ENCODE measurements at places on chromosomes 5 and 9.

GRCh38 chr9:7892975-7893374 is 93.4 kb upstream of the DMAC1 start:
- DNase-seq = no peak

DNA sequence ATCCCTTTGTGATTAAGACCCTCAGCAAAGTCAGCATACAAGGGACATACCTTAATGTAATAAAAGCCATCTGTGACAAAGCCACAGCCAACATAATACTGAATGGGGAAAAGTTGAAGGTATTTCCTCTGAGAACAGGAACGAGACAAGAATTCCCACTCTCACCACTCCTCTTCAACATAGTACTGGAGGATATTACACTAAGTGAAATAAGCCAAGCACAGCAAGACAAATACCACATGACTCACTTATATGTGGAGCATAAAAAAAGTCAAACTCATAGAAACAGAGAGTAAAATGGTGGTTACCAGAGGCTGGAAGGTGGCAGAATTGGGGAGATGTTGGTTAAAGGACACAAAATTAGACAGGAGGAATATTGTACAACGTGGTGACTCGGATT is 118.1 kb upstream of the NFIL3 start:
- DNase-seq = no peak

DNA sequence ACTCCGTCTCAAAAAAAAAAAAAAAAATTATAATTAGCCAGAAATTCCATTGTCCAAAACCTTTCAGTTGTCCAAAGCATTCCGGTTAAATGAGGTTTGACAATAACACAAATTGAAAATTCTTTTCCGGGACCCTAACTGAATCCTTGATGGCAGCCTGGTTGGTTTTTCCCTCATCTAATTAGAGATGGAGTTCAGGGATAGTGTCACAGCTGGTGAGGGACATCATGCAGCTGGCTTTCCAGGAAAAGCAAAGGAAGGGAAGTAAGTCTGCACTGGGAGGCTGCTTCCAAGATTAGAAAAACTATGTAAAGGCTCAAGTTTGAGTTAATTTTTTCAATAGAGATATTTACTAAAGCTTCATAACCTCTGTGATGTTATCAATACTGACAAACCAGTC is 195.4 kb downstream of the ADAMTS12 start:
- no peak for DNase-seq

DNA sequence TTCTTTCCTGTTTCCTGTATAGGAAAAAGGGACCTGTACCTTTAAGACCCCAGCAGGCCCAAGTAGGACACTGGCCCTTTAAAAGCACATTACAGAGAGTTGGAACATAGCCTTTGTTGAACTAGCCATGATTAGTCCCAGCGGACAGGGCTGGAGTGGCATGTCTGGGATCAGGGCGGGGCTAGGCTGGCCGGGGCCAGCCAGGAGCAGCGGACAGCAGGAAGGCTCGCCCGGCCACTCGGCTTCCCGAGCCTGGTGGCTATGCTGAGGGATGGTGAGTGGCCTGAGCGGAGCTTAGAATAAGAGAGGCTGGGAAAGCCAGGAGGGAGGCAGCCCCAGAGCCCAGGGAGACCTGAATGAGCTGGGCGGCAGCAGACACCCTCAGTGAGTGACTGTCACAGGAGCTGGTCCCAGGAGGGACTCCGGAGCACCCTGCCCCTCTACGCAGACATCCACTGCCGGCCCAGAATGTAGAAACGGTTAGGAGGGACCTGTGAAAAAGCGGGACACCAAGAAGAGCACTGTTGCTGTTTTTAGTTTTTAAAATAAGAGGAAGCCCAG is 92.1 kb downstream of the DAB2IP start:
- no peak for DNase-seq

- no peak for DNase-seq
These were observed 4.1 kb downstream of the RPL7A start for GRCh38 chr9:133351908-133352634.

GRCh38 chr5:171310212-171310818 is 1.3 kb downstream of the TLX3 start:
- no peak for DNase-seq

DNA sequence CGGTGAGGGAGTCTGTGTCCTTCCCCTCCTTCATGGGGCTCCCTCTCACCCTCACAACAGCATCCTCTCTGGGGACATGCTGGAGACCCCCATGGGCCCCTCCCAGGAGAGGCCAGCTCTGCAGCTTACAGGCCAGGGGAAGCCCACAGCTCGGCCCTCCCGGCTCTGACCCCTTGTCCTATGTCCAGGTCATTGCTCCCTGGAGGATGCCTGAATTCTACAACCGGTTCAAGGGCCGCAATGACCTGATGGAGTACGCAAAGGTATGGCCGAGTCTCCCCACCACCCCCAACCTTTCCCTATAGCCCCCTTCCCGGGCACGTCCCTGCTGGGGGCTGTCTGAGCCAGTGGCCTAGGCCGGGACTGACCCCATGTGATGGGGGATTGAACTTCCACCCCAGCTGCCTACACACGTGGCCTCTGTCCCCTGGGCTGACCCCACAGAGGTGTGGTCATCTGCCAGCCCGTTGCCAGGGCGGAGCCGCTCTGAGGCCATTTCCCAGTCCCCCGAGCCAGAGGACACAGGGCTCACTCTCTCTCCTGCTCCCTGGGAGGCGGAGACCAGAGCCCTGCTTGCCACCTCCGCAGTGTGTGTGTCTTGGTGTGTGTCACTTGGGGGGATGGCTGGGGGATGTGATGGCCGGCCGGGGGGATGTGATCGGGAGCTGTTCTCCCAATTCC is 21.9 kb downstream of the ASS1 start:
- DNase-seq = no peak

DNA sequence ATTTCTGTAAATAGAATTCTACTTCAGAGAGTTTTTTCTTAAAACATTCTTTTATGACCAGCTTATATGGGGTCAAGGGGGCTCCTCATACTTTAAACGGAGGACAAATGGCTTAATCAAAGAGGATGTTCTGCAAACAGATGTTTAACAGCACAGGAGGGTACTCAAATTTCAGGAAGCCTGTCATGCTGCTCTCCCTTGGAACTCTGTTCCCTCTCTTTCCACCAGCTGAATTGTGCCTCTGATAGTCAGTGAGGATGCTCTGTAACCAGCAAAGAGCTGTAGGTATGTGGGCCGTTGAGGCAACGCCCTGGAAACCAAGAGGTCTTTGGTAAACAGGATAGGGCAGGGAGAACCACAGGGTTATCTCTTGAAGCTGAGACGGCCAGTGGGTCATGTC is 161.1 kb downstream of the C5orf15 start:
- DNase-seq = no peak

- no peak for DNase-seq
These were observed at the start of gene DAPK1 for GRCh38 chr9:87497604-87498045. Gene DAPK1, plus strand, starts transcription at chr9:87497867. Its CDS starts 1,211 bp downstream, at chr9:87499078.

DNA sequence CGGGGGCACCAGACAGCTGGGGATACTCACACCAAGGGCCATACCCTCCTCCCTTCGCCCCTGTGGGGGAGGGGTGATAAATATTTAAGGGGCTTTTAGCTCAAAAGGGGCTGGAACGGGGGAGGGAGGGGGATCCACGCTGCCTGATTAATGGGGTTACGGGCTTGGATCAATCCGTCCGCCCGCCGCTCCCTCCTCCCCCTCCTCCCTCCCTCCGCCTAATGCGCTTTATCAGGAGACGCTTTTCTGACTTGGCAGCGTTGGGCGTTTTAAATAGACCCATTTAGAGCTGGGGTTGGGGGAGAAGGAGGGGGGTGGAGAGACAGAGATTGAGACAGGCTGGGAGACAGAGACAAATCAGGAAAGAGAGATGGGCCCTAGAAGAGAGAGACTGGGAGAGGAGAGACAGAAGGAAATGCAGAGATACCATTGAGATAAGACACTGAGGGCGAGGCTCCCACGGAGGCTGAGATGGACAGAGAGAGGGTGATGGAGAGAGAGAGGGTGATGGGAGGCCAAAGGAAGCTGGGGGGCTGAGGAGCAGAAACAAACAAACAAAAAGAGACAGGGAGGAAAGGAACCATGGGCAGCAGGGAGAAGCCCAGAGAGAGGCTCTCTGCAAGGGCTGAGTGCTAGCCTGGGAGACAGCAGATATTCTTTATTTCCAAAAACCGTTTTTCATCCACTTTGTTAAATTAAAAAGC is 10.3 kb downstream of the CNTFR start:
- DNase-seq = no peak

GRCh38 chr9:120463765-120464164 is 116.2 kb downstream of the CDK5RAP2 start:
- no peak for DNase-seq

DNA sequence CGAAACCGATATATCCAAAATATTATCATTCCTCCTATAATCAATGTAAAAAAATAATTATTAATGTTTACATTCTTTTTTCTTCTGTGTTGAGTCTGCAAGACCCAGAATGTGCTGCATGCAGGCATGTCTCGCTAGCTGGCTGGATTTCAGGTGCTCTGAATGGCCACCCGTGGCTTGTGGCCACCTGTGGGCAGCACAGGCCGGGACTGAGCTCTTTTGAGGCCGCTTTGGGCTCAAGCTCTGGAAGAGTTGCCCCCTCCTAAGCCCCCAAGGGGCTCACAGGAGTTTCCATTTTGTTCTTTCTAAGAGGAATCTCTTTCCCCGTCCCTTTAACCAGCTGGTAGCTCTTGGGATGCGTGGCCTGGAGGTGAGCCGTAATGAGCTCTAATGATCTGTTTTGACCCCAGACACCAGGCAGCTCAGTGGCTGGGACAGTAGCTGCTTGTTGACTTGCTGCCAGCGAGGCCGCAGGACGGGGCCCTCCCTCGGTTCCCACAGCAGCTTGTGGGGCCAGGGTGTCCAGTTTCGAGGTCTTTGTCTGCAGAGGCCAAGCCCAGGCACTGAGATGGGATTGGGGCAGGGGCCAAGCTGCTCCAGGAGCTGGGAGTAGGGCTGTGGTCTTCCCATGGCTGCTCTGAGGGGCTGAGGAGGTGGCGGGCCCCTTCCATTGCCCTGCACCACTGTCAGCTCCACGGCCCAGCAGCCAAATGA is 20.8 kb downstream of the ASS1 start:
- DNase-seq = no peak

GRCh38 chr9:129939431-129939830 is 103.6 kb downstream of the FNBP1 start:
- no peak for DNase-seq

DNA sequence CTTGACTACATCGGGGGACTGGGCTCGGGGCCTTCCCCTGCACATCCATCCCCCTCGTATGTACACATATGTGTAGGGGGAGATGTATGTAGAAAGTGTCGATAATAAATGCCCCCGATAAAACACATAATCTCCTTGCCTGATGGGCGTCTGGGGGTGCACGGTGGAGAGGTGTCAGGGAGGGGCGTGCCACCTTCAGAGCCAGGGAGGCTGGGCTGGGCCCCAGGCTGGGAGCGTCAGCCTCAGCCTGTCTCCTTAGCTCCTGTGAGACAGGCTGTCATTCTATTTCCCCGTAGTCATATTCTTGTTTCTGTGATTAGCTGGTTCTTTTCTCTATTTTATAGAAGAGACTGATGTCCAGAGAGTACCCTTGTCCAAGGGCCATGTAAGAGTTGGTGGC is 4.7 kb upstream of the RXRA start:
- no peak for DNase-seq

GRCh38 chr5:41093803-41094202 is 22.7 kb upstream of the MROH2B start:
- no peak for DNase-seq

GRCh38 chr9:962023-962422 is 14.4 kb upstream of the DMRT3 start:
- no peak for DNase-seq

GRCh38 chr5:58484505-58484904 is 6.7 kb upstream of the GAPT start:
- no peak for DNase-seq

DNA sequence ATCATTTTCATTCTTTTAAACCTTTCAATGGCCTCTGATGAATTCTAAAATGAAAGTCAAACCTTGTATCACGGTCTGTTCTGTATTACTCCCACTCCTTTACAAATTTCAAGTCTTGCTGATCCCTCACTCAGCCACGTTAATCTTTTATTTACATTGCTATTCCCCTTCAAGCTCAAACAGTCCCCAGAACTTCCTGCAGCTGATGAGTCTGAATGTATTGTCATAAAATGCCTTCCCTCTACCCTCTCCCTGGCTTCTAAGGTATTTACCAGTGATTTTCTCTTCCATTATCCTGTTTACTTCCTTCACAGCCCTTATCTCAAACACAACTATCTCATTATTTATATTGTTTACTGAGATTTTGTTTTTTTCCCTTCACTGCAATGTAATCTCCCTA is 562.3 kb upstream of the C9orf72 start:
- no peak for DNase-seq

DNA sequence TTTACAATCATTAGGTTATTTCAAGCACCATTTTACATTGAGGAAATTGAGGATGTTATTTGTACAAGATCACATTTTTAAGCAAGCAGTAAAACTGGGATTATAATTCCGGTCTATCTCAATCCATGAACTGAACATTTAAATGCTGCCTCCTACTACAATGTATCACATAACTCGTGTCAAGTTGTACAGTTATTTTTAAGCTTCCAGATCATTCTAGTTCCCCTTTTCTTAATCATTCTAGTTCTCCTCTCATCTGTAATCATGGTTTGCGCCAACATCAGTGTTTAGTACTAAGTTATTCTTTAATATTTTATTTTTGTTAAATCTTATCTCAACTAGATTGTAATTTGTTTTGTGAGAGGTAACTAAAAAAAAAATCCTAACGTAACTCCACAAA is 2.4 kb upstream of the UHRF2 start:
- DNase-seq = no peak
